ENCODE measurements at places on chromosomes 16 and 17.

- no peaks in the 10 kb centered on the region for H3K36me3 ChIP-seq
- no peaks in the 10 kb centered on the region for H3K4me1 ChIP-seq
- no peak overlapping the region for H3K4me3 ChIP-seq
Observed at GRCh38 chr17:72775919-72776318, 316.6 kb downstream of the SLC39A11 start.

- no peaks in the 10 kb centered on the region for H3K27me3 ChIP-seq
- H3K4me3 ChIP-seq: peak overlapping the region; percentile 72
- peaks cover 54% of the 10 kb centered on the region for H3K4me1 ChIP-seq
Observed at GRCh38 chr16:65120831-65121721, 787 bp downstream of the CDH11 start.

GRCh38 chr17:80474231-80474960, 2.0 kb downstream of the NPTX1 start:
- H3K36me3 ChIP-seq: no peaks in the 10 kb centered on the region
- no peak for DNase-seq
- no peak overlapping the region for H3K27ac ChIP-seq
- H3K27me3 ChIP-seq: peaks cover 100% of the 10 kb centered on the region
- H3K4me1 ChIP-seq: peaks cover 45% of the 10 kb centered on the region
- H3K4me3 ChIP-seq: no peak overlapping the region

DNA sequence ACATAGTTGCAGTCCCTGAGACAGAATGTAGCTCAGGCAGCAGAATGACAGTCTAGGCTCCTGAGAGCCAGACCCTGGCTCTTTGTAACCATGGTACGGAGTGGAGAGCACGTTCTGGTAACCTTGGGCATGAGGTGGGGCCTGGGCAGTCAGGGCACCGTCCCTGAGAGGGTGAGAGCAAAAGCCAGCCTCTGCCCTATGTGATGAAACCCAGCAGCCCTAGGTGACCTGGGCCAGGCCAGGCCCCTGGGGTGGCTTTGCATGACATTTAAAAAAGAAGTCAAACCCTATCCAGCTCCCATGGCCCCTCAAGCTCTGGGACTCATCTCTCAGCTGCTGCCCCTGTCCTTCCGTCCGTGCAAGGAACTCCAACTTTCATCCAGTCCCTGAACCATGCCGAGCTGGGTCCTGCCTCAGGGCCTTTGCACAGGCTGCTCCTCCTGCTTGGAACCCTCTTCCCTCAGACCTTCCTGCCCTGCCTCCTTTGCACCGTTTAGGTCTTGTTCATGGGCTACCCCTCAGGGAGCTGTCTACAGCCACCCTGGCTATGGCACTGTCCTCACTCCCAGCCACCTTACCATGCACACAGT, 188.6 kb downstream of the NTN1 start:
- H3K4me1 ChIP-seq: no peaks in the 10 kb centered on the region
- no peaks in the 10 kb centered on the region for H3K27me3 ChIP-seq
- no peak for DNase-seq
- H3K4me3 ChIP-seq: no peak overlapping the region
- H3K36me3 ChIP-seq: no peaks in the 10 kb centered on the region

DNA sequence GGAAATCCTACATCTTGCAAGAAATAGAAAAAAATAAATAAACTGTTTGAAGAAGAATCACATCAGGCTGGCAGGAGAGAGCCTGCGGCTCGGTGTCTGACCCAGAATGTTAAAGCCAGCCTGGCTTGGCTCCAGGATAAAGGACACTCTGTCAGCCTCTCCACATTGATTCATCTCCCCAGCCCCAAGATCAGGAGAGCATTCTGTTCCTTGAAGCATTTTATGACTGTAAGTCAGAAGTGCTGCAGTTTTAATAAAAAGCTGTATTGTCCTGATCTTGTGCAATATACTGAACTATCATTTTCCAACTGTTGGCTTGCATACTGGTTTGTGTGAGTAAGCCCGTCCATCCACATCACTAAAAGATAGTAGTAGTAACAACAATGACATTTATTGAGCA, 426.6 kb downstream of the HAPSTR1 start:
- H3K27ac ChIP-seq: no peak overlapping the region
- no peaks in the 10 kb centered on the region for H3K36me3 ChIP-seq
- no peak for DNase-seq
- H3K4me3 ChIP-seq: no peak overlapping the region
- H3K27me3 ChIP-seq: no peaks in the 10 kb centered on the region

DNA sequence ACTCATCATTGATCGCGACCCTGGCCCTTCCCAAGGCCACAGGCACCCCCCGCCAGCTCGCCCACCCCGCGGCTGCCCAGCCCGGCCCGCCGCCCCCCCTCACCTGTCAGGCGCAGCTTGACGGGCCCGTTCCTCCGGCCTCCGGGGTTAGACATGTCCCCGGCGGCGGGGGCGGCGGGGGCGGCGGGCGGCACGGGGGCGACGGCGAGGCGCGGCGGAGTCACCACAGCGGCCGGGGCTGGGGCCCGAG, 456 bp downstream of the SMURF2 start:
- H3K4me1 ChIP-seq: peaks cover 60% of the 10 kb centered on the region
- peak overlapping the region; percentile 100 for H3K4me3 ChIP-seq
- peak; percentile 50 for DNase-seq
- peak overlapping the region; percentile 88 for H3K27ac ChIP-seq
- peaks cover 23% of the 10 kb centered on the region for H3K36me3 ChIP-seq

- peaks cover 17% of the 10 kb centered on the region for H3K27me3 ChIP-seq
- H3K4me3 ChIP-seq: no peak overlapping the region
- no peak for DNase-seq
- H3K4me1 ChIP-seq: no peaks in the 10 kb centered on the region
Observed at GRCh38 chr16:55439101-55439690, 39.8 kb upstream of the MMP2 start.

All from SJSA1 (cell line).